ENCODE measurements at places on chromosomes 7 and 10.

- DNase-seq: no peak
Observed at GRCh38 chr7:91843831-91844230, 36.7 kb downstream of the MTERF1 start.

DNA sequence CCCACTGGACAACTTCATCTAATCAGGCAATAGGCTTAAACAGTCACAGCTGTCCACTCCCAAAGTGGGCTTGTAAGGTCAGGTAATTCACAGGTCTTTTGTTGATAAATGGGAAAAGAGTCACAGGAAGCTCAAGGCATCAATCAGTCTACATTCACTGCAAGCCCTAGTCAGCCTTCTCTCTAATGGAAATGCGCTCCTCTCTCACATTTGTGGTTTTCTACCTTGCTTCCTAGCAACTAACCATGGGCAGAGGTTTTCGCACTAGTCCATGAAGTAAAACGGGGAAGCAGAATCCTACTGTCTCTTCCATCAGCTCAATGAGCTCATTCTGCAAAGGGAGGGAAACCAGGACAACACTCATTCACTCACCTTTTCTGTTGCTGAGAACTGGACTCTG, 53.5 kb upstream of the APBB1IP start:
- no peak for DNase-seq

DNA sequence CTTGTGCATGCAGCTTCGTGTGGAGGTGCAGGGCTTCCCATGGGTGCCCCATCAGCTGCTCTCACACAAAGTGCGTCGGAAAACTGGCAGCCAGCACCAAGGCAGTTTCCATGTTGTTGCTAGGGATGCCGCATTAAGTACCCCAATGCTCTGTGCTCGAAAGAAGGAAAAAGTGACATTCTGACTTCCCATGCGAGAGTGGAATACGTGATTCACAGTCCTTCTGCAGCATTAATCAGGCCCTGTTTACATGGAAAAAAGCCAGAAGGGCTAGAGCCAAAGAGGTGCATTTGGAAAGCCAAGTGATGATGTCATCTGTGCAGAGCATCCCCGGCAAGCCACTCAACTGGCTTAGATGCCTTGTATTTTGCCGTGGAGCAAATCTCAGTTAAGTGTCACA, 258.3 kb downstream of the GATA3 start:
- DNase-seq: no peak

DNA sequence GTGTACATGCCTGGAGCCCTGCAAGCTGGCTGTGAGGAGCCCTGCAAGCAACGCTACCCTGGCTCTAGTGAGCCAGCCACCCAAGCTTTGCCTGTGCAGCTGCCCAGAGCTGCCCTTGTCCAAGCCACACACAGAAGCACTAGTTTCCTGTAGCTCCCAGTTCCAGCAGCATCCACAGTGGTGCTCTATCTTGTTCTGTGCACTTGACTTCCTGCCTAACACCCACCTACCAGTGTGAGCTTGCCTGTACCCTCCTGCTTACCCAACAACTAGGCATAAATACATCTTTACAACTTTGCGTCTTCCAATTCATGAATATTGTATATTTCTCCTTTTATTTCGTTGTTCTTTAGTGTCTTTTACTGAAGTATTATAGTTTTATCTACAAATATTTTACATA, 32.2 kb upstream of the ZNF518A start:
- no peak for DNase-seq
